ENCODE measurements at places on chromosomes 3 and 15.

GRCh38 chr15:38374029-38374428 is 79.9 kb upstream of the FAM98B start:
- no peak for DNase-seq

DNA sequence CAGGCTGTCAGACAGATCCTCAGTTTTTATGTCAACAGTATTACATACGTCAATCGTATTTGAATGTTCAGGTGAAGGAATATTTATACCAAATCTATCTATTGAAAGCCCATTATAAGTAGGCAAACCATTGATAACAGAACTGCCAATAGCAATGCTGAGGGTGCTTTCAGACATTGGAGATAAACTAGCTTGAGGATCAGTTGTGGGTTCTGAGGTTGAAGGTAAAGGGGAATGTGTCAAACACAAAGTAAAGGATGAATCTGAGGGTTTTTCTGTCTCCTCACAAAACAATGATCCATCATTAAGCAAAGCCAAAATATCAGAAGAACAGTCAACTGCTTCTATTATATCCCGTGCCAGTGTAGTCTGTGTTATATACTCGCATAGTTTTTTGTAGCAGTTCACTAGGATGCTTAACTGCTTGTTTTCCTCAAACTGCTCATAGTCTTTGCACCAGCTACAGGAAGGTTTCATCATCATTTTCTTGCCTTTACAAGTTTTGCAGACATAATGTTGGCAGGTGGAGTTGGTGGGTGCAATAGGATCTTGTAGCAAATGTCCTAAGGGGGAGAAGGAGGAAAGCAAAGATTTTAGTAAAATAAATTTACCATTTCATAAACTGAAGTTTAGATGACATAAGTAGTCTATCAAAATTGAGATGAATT is 43.8 kb downstream of the MSL2 start:
- no peak for DNase-seq

- no peak for DNase-seq
Measured at GRCh38 chr3:127848131-127849129, 26.1 kb upstream of the MGLL start.

GRCh38 chr3:168647582-168647981 is 551.9 kb upstream of the GOLIM4 start:
- no peak for DNase-seq

- DNase-seq: no peak
Measured at GRCh38 chr3:42302924-42303634, 37.1 kb upstream of the CCK start.

- DNase-seq: no peak
Measured at GRCh38 chr3:42290966-42291714, 25.2 kb upstream of the CCK start.

GRCh38 chr3:143718463-143718862 is 129.8 kb downstream of the SLC9A9 start:
- DNase-seq: no peak

- no peak for DNase-seq
Measured at GRCh38 chr15:91534976-91535375, 318.5 kb upstream of the SLCO3A1 start.

- DNase-seq: no peak
Measured at GRCh38 chr3:40054568-40055222, 245.3 kb downstream of the MYRIP start.

DNA sequence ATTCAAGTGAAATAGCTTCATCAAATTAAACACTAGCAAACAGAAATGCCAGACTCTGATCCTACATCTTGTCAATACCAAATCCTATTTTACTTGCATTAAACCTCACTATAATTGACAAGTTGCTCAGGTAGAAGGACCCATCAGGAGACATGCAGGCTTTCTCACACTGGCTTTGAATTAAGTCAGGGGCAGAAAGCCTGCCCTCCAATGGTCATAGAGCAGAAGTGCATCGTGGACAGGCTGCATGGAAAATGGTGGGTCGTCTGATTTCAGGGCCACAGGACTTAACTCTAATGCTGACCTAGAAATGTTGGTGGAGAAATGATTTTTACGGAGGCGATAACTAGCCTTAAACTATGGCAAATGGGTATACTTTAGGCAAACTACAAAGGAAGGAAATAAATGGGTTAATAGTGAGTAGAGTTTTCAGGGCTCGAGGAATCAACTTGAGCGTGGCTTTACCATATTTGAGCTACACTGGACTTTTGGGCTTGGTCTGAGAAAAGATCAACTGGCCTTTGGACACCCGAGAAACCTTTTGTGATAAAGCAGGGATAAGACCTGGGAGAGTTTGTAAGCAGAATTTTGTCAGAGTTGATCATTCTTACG is 283.9 kb downstream of the GRM7 start:
- no peak for DNase-seq

- DNase-seq: no peak
Measured at GRCh38 chr3:150254309-150254708, 153.8 kb upstream of the TSC22D2 start.

- no peak for DNase-seq
Measured at GRCh38 chr15:74752531-74752930, 3.9 kb downstream of the CYP1A2 start.

GRCh38 chr3:66355394-66355793 is 134.6 kb downstream of the SLC25A26 start:
- peak; percentile 16 for DNase-seq

DNA sequence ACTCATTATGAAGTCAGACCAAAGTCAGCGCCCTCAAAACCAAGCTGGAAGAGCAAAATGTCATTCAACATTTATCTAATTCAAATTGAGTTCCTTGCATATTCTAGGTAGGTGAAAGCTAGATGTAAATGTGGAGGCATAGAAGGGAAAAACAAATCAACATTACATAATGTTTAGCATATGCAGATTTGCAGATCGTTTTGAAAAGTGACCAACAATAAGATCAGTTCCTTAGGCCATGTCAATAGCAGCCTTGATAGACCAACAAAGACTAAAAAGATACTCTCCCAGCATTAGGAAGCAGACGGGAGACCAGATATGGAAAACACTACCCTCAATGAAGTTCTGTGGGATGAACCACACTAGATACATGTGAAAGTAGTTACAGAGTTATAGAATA is 83.0 kb downstream of the PLD1 start:
- no peak for DNase-seq

Data from CD4-positive, alpha-beta T cell treated with Interleukin-21 for 1 hour (primary cell).